Caki2 (cell line): ENCODE measurements at places on chromosomes 13 and 19. TPM values are rescaled to one million over a fixed set of nuclear protein-coding genes. Genes with fewer than 3 reads are reported as not detected.

The SBSN gene
- total RNA-seq, result not detected in 2 replicates

The LGALS16 gene
- not detected in 2 replicates for total RNA-seq

- DNase-seq, result no peak
Measured at GRCh38 chr19:13987101-13987890, 18.8 kb downstream of the RFX1 start.

- no peak for DNase-seq
Measured at GRCh38 chr13:110780422-110780821, 66.9 kb downstream of the ING1 start.

DNA sequence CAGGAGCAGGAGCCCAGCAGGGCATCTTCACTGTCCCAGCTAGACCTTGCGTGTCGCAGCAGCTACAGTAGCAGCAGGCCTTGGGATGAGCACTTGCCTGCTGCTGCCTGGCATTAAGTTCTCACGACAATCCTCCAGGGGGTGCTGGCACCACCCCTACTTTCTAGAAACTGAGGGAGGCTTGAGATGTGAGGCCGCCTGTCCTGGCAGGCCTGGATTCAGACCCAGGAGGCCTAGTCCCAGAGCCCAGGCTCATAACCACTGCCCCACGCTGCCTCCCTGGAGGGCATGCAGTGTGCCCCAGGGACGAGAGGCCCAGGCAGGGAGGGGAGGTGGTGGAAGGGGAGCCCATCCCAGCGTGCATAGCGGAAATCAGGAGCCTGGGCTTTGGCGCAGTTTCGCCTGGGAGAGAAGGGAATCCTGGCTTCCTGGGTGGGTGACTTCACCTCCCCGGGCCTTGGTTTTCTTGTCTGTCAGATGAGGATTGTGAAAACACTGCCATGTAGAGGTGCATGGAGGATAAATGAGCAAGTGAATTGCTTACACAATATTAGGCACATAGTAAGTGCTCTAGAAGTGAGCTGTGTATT lies 26.1 kb downstream of the PPP5C start:
- DNase-seq, result no peak

The NCCRP1 gene
- total RNA-seq, result not detected in 2 replicates
